ENCODE measurements at places on chromosomes 6 and 20. TPM values are rescaled to one million over a fixed set of nuclear protein-coding genes. Genes with fewer than 3 reads are reported as not detected.

TLDC2 gene
- not detected for total RNA-seq

PCSK2 gene
- not detected for total RNA-seq

RGS19 gene
- 101 TPM for total RNA-seq

ALDH8A1 gene
- 4.5 TPM for total RNA-seq

TREML2 gene
- total RNA-seq: 23.3 TPM

SLC22A7 gene
- total RNA-seq: not detected

CAPN11 gene
- total RNA-seq: not detected

PAK5 gene
- not detected for total RNA-seq

ULBP1 gene
- total RNA-seq: 2.0 TPM

SLC26A8 gene
- not detected for total RNA-seq

SIGLEC1 gene
- total RNA-seq: not detected

PRKN gene
- total RNA-seq: not detected

KCNK5 gene
- 12.0 TPM for total RNA-seq

SLC22A3 gene
- not detected for total RNA-seq
